ENCODE measurements at places on chromosomes 2 and 18. TPM values are rescaled to one million over a fixed set of nuclear protein-coding genes. Genes with fewer than 3 reads are reported as not detected.

CRYGC gene
- not detected for total RNA-seq

ACMSD gene
- not detected for total RNA-seq

FBXO36 gene
- 2.1 TPM for total RNA-seq

PROC gene
- 3.6 TPM for total RNA-seq

GCG gene
- total RNA-seq: 4.1 TPM

MC2R gene
- not detected for total RNA-seq

LYPD1 gene
- total RNA-seq: not detected

ABCG5 gene
- total RNA-seq: 0.22 TPM

GPR39 gene
- total RNA-seq: 33.7 TPM

FKBP1B gene
- total RNA-seq: 14.7 TPM

CAMKMT gene
- 16.0 TPM for total RNA-seq

HK2 gene
- total RNA-seq: 181 TPM

CCDC148 gene
- 0.20 TPM for total RNA-seq

UGT1A3 gene
- total RNA-seq: 4.7 TPM

DNAJC10 gene
- 68.4 TPM for total RNA-seq

CCDC88A gene
- 14.4 TPM for total RNA-seq
